ENCODE measurements at places on chromosomes 16 and 17.

DNA sequence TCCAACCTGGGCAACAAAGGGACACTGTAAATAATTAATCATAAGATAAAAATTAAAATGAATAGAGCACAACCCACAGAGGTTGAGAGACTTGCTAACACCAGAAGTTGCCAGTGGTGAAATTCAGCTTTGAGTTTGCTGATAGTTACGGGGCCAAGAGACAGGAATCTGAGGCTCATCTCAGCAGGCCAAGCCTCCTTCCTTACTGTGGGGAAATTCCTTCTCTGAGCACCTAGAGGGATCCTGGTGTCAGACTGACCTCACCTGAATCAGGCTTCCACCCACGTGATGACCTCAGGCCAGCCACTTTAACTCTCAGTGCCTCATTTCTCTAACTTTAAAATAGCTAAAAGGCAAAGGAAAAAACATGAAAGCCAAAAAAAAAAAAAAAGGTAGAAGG is 4.7 kb downstream of the ABAT start:
- DNase-seq, result no peak

DNA sequence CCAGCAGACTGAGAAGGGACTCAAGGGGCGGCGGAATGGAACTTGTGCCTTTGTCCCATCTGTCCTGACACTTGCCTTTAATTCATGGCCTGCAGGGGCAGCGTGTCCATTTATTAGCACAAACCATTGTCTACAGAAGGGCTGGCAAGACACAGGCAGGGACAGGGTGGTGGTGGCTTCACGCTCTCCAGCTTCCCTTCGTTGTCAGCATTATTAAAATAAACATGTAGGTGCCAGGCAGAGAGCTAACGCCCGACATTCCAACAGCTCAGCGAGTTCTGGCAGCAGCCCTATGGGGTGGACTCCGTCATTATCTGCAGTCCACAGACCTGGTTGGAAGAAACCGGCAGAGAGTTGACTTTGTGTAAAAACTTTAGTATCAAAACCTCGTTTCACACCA is 16.3 kb downstream of the DNAI2 start:
- no peak for DNase-seq

DNA sequence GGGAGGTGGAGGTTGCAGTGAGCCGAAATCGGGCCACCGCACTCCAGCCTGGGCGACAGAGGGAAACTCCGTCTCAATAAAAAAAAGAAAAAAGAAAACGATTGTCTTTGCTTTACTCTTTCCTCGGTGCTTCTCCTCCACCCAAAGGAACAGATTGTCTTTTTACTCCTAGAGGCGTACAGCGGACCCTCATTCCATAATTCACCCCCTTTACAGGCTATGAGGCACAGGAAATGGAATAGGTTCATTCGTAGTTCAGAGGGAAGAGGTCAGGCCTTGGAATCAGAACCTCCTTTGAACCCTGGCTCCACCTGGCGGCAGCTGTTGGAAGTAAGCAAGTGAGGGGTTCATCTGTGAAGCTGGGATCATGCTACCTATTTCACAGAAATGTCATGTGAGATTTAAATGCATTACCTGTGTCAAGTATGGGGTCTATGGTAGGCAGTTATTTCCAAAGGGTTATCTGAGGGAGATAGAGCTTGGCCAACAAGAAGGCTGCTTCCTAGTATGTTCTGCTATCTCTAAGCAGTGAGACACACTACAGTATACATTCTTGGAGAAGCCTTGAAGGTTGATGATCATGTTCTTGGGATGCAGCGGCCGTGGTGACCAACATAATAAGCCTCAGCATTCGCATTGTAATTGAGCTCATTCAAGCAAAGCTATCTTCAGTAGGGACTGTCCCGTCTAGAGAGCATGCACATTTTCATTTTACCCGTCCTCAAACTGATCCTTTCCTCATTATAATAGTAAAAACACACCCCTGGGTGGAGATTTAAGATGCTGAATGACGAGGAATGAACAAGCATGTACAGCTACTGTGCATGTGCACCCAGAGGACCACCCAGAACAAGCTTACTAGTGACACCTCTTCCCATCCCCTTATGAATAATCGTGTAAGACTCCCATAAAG is 18.7 kb upstream of the ZNF689 start:
- DNase-seq, result peak; percentile 69

DNA sequence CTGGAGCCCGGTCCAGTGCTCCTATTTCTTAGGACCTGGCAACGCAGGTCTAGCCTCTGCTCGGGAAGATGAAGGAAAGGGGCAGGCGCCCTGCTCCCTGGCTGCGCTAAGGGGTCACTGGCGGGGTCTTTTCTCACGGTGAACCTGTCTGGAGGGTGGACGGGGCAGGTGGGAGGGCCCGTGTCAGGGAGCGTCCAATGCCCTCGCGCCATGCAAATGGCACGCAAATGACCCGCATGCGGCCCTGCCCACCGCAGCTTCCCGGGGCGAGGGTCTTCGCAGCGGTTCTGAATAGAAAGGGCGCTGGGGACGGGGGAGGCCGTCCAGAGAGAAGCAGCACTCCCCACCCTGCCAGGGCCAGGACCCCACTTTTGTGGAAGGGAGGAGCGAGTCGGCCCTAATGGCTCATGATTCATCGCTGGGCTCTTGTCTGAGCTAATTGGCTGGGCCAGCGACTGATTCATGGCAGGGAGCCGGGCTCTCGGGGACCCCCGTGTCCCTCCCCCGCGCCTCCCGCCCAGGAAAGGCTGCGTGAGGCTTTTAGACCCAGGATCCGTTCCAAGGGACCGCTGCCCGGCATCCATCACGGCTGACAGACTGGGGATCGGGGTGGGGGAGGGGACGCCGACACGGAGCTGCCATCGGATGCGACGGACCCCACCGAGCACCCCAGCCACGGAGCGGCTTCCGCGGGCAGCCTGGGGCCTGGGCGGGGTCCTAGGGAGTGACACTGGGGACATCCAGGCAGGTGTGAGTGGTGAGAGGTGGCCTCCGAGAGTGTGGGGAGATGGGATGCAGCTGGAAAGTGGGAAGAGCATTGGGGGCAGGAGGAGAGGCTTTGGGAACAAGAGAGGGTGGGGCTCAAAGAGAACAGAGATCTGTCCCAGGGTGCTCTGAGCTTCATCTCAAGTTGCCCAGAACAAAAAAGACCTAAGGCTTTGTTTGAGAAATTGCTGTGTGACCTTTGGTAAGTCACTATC is 25.0 kb upstream of the NGFR start:
- DNase-seq, result no peak

DNA sequence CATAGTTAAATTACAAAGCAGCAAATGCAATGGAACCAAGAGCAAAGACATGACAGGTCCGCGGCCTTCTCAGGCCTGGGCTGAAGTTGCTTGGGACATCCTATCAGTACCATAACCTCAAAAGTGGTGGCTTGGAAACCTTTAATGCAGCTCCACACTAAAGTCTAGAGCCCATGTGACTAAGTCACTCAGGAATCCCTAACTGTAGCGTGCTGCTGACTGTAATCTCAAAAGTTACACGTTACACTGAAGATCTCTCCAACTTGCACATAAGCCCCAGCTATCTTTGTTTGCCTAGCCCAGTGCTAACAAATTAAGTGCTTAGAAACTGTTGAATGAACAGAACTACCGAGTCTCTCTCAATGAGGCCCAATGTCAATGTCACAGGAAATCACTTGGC is 27.8 kb downstream of the NUP88 start:
- DNase-seq, result no peak

DNA sequence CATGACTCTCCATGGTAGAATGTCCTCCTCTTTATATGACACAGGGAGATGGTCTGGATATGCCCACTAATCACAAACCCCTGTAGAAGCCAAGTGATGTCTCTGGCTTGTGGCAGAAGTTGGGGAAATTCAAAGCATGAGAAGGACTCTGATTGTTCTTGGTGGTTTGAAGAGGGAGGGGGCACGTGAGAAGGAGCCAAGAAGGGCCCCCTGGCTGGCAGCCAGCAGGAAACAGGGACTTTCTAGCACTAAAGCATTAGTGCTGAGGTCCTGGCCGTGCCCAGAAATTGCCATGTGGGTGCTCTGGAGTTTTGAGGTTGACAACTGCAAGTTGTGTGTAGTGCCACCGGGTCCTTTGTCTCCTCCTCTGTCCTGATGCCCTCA is 199.9 kb downstream of the LGALS9B start:
- no peak for DNase-seq

GRCh38 chr16:27232901-27233625 is 29.7 kb downstream of the KDM8 start:
- DNase-seq, result no peak

- DNase-seq, result no peak
These were observed 14.9 kb downstream of the CA4 start for GRCh38 chr17:60164697-60165096.

DNA sequence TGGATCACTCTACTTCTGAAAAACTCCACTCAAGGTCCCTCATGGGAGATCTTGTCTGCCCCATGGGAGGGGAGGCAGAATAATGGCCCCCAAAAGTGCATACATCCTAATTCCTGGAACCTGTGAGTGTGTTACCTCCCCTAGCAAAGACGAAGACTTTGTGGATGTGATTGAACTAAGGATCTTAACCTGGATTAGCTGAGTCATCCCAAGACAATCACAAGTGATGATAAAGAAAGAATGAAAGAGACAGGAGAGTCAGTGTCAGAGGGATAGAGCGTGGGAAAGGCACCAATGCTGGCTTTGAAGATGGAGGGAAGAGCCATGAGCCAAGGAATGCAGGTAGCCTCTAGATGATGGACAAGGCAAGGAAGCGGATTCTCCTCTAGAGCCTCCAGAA is 374.7 kb upstream of the DYNLRB2 start:
- DNase-seq, result no peak

DNA sequence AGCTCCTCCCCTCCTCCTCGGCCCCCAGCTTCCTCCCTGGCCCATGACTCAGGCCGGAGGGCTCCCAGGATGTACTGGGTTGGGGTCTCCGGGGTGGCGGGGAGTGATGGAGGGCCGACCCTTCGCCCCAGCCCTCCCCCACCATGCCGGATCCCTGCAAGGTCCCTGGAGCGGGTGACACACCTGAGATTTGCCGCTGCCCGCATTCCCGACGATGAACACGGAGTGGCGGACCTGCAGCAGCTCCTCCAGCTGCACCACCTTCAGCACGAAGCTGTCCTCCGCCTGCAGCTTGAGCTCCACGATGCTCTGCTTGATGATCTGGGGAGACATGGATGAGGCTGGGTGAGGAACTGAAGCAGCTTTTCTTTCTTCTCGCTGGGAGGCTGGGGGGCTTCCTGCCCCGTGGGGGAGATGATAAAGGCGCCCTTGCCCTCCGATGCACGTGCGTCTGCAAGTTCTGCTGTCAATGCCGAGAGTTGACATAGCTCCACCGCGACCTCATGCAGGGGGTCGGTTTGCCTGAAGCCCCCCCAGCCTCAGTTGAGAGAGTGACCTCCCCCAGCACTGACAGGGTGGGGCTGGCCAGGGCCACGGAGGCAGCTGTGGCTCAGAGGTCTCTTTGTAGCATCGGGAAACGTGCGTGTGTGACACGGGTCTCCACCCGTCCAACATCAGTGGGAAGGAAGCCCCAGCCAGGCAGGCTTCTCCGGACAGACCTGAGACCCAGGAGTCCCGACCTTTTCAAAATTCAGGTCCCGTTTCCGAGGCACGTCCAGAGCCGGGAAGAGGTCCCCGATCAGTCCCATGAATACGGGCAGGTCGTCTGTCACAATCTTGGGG is 83.1 kb downstream of the DNAH17 start:
- DNase-seq, result no peak

- DNase-seq, result no peak
These were observed 39.8 kb downstream of the ANKRD11 start for GRCh38 chr16:89450537-89450936.

- DNase-seq, result no peak
These were observed 6.8 kb downstream of the CCL7 start for GRCh38 chr17:34276826-34277225.

GRCh38 chr16:80009971-80010659 is 409.6 kb upstream of the MAF start:
- no peak for DNase-seq

DNA sequence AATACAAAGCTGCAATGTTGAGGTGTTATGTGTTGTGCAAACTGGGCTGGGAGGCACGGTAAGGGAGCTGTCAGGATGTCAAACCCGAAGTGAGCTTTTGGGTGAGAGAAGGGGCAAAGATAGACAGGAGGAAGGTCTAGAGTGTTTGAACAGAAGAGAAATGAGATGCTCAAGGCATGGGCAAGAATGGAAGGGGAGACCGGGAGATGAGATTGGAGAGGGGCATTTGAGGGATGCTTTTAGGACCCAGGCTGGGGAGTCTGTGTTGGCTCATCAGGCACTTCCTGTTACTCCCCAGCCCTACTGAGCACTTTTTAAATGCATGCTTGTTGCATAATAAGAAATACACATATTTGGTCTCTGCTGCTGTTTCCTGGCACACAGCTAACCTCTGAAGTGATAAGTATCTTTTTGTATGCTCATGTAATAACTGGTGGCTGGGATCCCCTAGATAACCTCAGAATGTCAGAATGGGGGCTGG is 13.7 kb downstream of the UNC45B start:
- DNase-seq, result no peak

- DNase-seq, result no peak
These were observed 594.2 kb downstream of the KCNJ18 start for GRCh38 chr17:22286337-22287041.

DNA sequence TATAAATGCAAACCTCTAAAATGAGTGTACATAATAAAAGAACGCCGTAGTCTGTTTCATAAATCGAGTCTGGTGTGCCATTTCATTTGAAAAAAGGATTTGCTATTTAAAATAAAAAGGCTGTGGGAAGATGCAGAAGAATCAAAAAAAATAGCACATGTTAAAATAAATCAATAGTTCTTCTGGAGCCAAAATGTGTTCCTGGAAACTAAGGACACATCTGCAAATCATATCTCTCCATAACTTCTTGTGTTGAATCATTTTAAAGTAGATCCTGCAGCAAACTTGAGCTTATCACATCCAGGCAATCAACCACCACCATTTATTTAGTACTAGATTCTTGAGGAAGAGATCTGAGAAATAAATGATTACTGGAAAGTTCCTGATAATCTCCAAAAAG is 29.0 kb downstream of the XPO6 start:
- DNase-seq, result no peak

DNA sequence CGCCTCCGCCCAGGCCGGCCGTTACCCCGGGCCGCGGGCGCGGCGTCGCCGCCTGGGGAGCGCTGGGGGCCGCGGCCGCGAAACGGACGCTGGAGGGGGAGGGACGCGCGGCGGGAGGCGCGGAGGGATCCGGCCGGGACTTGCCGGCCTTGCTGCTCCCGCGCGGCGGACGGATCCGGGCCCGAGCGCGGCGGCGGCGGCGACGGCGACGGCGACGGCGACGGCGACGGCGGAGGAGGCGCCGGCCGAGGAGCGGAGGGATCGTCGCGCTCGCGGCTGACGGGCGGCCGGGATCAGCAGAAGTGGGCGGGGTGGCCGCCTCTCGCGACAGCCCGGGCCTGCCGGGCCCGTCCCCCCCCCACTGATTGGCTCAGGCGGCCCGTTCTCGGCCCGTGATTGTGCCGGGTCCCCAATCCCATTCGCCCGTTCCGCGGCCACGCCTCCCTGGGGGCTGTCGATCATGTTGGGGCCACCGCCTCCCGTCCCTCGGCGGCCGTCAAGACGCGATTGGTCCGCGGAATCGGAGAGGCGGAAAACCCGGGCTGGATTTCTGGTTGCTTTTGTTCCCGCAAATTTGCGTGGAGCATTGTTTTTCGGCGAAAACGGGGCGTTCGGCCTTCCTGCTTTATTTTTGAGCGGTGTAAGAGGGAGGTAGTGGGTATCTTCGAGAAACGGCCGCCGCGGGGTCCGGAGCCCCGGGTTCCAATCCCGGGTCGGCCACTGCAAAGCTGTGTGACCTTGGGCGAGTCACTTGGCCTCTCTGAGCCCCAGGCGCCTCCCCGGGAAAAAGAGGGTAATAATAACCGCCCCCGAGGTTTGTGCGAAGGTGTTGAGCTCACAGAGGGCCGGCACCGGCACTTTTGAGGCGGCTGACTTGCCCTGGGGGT is at the start of gene ZCCHC14:
Gene ZCCHC14, minus strand, starts transcription at position 304 of the 887 bp plus-strand sequence. CDS start 786 bp downstream, outside the sequence.
- DNase-seq, result peak; percentile 99

Measured in frontal cortex (tissue), 4 donors.